ENCODE measurements at places on chromosomes 7 and 10.

DNA sequence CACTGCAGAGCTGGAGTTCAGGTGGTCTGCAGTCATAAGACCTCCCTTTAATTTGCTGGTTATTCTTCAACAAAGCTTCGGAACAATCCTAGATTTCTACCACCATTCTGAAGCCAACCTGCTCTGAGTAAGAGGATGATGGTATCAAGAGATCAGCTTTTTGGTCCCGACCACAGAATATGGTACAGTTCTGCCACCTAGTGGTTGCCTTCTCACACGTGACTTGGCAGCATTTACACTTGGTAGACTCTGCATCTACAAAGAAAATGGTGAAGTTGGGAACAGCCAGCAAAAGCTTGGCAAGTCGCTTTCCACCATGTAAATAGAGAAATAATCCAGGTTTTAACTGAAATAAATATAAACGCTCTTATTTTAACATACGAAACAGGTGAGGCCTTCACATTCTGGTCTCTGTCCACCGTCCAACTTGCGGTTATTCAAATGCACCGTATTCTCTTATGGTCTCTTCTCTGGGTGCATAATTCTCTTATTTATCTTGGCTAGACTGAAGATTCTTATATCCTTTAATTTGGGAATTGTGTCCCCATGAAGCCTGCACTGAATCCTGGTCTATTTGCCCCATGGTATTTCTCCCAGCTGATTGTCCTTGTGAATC, 173.9 kb upstream of the GRM3 start:
- no peak for DNase-seq

GRCh38 chr7:9022456-9022855, 589.0 kb downstream of the NXPH1 start:
- no peak for DNase-seq

DNA sequence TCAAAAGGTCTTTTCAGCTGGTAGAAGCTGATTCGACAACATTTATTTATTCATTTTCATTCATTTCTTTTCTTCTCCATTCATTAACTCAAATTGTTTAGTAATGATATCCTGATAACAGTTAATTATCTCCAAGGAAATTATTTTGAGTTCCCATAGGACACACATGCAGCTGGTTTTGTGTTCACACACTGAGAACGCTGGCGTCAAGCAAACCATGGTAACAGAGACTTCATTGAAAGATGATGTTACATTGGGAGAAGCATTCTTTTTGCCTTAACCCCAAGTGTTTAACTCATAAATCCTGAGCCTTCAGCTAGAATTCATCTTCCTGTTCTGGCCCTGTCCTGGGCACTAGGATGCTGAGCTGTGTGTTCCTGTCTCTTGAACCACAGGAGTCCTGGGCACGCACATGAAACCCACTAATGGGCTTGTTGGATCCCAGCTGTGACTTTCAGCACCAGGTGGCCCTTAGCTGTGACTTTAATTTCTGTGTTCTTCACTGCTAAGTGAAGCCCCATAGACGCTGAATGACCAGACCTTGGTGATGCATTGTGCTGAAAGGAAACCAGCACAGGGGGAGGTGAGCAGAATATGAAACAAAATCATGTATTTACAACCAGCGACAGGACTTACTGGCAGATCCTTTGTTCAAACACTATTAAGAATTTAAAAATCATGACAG, 121.5 kb upstream of the PRSS58 start:
- DNase-seq: no peak

- DNase-seq: no peak
Observed at GRCh38 chr7:88647825-88648224, 111.7 kb upstream of the ZNF804B start.

GRCh38 chr7:72334066-72334465, 78.1 kb downstream of the CALN1 start:
- DNase-seq: no peak

GRCh38 chr7:341841-342638, 52.1 kb downstream of the FOXL3 start:
- DNase-seq: no peak

GRCh38 chr7:125412890-125413665, 483.5 kb upstream of the POT1 start:
- DNase-seq: no peak

DNA sequence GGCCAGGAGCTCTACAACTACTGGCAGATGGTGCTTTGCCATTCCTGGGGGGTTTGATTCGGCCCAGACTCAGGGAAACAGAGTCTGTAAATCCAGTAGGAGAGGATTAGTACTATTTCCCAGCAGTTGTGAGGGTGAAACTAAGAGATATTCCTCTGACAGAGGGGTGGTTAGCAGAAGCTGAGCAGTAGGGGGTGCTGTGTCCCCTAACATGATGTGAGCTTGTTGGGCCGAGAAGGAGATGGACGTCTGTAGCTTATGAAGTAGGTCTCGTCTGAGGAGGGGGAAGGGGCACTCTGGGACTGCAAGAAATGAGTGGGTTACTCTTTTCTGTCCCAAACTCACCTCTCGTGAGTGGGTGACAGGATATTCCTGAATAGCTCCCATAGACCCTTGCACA, 179.2 kb upstream of the MBL2 start:
- no peak for DNase-seq

GRCh38 chr10:27531336-27531847, 27.3 kb downstream of the RAB18 start:
- no peak for DNase-seq
